NCI-H524 (cell line): ENCODE measurements at places on chromosomes 7 and 10.

DNA sequence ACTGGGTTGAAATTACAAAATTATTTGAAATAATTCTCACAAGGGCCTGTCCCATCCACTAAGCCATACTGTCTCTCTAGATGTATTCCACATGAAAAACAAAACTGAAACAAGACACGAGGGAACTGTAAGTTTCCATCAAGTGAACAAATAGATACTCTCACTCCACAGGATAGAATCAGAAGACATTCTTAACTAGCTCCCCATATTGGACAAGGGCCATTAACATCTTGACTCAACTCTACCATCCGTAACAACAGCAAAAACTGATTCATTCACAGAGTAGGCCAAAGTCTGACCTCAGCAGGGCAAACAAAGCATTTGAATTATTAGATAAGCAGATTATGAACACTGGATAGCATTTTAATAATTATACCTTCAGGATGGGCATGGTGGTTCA is 29.1 kb downstream of the UBE2H start:
- DNase-seq = no peak

DNA sequence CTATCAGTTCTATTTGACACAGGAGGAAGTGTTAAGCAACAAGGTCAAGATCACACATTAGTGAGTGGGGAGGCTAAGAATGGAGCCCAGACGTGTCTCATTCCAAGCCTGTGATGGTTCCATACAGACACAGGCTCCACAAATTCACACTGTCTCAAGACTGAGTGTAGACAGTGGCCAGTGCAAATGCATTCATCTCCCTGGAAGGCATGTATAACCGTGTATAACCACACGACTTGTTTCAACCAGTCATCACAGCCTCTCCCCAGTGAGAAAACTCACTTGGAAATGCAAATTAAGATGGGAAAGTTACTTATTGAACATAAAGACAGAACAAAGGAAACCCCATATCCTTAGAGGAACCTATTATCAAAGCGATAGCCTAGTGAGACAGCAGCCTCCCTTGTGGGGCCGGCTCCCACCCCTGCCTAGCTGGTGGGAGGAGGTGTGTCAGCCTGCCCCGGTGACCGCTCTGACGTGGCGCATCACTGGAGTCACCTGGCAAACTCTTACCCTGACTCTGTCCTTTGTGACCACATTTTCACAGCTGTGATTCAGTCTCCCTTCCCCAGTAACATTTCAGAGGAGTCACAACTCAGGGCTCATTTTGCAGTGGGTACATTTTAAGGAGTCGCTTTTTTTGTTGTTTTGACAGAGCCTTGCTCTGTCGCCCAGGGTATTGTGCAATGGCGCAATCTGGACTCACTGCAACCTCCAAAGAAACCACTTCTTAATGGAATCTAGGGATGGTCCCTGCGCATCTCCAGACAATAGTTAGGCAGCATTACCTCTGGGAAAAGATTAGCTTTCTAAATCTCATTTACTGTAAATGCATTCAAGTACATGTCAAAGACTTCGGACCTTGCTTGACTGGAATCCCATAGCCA is 126.6 kb upstream of the PARD3 start:
- no peak for DNase-seq

DNA sequence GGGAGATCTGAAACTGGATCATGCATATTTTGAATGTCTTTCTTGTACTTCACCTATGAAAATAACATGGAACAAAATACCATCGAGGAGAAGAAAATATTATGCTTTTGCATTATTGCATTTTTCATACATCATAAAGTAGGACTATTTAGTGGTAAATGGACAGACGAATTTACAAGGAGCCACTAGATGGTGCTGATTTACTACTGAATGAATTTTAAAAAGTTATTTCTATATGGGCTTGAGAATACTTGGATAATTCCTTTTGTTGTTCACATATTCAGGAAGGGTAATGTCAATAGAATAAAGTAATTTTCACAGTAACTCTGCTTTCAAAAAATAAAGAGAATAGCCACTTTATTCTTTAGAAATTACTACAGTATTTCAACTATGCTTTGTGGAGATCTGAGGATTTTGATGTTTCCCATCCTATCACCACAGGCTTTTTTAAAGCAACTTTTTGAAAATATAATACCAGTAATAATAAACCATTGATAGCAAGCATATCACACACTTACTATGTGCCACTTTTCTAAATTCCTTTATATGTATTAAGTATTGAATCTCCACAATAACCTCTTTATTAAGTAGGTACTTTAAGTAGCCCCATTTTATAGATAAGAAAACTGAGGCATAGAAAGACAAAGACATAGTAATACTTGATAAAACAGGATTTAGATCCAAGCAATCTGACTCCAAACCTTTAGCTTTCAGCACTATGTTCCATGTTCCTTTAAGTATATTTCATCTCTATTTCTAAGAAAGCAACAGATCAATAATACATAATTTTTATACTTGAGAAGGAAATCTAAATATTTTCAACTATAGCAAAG is 38.6 kb downstream of the NEBL start:
- peak; percentile 16 for DNase-seq

DNA sequence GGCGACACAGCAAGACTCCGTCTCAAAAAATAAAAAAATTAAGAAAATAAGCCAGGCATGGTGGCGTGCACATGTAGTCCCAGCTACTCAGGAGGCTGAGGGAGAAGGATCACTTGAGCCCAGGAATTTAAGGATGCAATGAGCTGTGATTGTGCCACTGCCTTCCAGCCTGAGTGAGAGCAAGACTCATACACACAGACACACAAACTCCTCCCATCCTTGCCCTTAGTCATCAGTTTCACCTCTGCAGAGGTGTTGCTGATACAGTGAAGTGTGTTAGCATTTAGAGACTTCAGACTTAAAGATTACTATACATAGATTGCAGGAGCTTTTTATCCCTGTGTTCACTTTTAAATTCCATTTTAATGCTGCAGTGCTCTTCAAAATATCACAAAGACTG is 5.5 kb upstream of the H2AZ2 start:
- DNase-seq = no peak

- DNase-seq = no peak
Measured at GRCh38 chr10:126384269-126384873, 3.9 kb downstream of the ADAM12 start.

DNA sequence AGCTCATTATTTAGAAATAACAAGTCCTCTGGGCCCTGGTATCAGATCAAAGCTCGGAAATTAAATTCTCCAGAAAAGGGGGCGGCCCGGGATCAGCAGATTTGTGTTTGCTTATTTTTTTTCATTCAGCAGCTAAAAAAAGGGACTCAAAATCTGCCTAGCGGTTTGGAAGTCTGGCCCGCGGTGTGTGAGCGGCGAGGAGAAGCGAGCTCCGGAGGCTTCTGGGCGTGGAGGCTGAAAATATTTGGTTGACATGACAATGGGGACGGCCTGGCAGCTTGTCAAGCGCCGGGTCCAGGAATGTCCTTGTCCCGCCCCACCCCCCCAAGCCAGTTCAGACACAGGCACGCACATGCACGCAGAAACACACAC is 43.4 kb downstream of the FOXL3 start:
- no peak for DNase-seq

GRCh38 chr10:20281579-20281978 is 465.3 kb downstream of the PLXDC2 start:
- no peak for DNase-seq

- no peak for DNase-seq
Measured at GRCh38 chr10:63489838-63490237, 24.1 kb upstream of the JMJD1C start.

- DNase-seq = no peak
Measured at GRCh38 chr10:44071479-44071878, 313.4 kb downstream of the CXCL12 start.

- DNase-seq = no peak
Measured at GRCh38 chr10:93124580-93125318, 51.1 kb downstream of the CYP26A1 start.

DNA sequence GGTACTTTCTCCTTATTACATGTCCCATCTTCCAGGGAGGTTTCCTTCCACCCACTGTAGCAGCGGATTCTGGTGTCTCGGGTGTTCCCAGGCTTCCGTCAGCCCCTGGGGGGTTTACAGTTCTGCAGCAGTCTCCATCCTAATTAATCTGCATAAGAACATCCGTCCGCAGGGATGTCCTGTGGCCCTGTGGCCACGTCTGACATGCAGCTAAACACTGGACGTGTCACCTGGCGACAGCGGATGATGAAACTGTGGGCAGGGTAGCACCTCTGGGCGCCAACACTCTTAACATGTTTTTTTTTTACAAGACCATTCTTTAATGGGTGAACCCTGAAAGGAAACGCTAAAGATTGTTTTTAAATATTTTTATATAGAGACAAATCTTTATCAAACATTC is 58.2 kb downstream of the DIP2C start:
- DNase-seq = no peak

- no peak for DNase-seq
Measured at GRCh38 chr10:126204320-126204719, 184.0 kb downstream of the ADAM12 start.

GRCh38 chr10:58404001-58404400 is 18.8 kb downstream of the TFAM start:
- no peak for DNase-seq

DNA sequence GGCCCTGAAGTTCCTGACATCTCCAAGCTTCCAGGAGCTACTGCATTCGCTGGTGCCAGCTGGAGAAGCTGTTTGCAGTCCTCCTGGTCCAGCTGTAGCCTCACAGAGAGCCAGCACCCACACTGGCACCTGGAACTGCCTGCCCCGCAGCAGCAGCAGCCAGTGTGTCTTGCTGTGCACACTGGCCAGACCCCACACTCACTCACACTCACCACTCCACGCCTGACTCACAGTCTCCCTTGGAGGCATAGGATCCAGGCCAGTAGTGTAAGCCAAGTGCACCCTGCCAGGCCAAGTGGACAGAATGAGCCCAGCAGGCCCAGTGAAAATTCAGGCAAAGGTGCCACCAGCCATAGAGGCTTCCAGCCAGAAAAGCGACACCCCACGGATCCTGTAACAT is 566.3 kb downstream of the GRM8 start:
- DNase-seq = no peak

- DNase-seq = peak; percentile 79
Measured at GRCh38 chr7:1290026-1290678, 57.5 kb downstream of the UNCX start.

DNA sequence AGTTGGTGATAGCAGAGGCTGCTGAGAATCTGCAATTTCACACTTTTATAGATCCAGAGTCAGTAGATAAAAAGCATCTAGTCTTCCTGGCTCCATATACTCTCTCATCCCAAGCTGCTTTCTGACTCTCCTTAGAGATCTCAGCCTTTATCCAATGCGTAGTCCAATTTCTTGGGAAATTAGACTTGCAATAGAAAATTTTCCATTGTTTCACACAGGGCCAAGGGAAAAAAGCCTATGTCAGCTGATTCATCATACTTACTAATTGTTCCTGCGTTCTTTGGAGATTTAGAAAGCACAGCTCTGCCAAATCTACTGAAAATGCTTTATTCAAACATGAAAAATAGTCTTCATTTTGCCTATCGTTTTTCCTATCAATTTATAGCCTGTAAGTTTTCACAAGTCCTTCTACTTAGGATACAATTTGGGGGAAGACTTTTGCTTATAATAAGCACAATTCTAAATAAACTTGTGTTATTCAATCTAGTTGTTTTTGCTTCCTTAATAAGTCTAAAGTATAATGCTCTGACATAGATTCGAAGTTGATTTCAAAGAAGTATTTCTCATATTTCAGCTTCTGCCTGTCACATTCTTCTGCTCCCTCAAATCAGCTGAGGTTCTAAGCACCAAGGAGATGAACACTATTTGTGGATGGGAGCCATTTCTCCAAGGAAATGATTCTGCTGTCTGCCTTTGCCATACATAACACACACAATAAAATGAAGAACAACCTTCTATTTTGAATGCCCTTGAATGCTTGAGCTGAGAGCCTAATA is 165.4 kb downstream of the ADAM12 start:
- no peak for DNase-seq

GRCh38 chr7:130995252-130996081 is 261.5 kb upstream of the KLF14 start:
- DNase-seq = no peak

- DNase-seq = no peak
Measured at GRCh38 chr10:118373786-118374185, 31.7 kb upstream of the FAM204A start.

DNA sequence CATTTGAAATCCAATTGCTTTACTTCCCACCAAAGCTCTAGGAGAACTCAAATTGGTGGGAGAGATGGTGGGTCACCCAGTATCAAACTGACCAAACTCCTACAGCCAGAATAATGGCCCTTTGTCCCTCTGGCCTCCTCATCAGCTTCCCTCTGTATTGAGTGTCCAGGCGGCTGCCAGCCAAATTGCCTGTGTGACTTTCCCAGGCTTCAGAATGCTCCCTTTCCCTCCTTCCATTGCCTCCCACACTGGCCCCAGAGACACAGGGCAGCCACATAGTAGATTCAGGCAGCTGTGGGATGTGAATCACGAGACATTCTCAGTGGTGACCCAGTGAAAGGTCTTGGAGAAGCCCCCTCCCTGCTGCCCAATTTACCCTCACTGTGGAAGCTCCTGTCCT is 12.7 kb upstream of the VDAC2 start:
- no peak for DNase-seq

DNA sequence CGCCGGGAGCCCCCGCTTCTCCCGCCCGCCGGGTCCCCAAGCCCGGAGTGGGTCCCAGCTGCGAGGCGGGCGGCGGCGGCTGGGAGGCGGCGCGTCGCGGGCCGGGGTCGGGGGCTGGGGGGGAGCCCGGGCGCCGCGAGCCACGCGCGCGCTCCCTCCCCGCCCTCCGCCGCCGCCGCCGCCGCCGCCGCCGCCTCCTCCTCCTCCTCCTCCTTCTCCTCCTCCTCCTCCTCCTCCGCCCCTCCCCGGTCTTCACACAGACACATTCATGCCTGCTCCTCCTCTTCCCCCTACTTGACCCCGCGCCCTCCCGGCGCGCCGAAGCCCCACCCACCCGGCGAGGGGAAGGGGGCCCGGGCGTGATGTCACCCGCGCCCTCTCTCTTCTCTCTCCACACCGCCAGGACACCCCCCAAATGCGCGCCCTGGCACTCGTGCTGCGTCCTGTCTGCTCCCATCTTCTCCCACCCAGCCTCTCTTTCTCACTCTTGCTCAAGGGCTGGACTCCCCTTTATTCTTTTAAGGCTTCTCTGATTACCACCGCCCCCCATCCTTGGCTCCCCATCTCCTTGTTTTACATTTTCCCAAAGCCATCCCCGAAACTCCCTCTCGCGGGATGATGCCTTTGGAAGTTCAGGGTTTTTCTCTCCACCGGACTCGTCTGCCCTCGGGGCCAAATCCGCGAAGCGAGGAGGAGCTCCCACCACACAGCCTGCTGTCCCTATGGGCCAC is 967 bp upstream of the GLI3 start:
- DNase-seq = no peak

GRCh38 chr7:95205665-95206225 is 118.6 kb downstream of the PON1 start:
- DNase-seq = no peak

GRCh38 chr7:137245890-137246289 is 97.6 kb downstream of the PTN start:
- DNase-seq = no peak

GRCh38 chr10:15660990-15661389 is 58.7 kb downstream of the ITGA8 start:
- no peak for DNase-seq

- no peak for DNase-seq
Measured at GRCh38 chr10:91311601-91312381, 91.3 kb downstream of the PCGF5 start.
